ENCODE measurements at places on chromosomes 12 and 14.

DNA sequence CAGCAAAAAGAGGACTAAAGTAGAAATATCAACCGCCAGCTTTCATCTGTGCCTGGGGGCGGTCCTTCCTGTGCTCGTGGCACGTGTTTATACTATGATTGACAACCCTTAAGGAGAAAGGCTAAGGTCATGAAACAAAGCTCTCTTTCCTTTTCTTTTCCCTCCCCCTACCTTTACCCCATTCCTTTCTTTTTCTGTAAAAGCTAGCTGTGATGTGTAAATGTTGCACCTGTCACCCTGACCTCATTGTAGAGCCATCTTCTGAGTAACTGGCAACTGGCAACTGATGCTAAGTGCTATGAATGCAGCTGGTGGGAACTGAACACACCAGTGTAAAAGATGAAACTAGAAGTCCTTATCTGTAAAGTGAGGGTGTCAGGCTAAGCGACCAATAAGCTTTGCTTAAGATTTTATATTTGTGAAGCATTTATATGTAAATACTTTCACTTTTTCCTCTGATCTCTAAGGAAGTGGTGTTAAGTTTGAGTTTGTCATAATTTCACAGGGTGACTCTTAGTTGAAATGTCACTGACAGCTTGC is 102.8 kb upstream of the BCAT1 start:
- no peak for DNase-seq

DNA sequence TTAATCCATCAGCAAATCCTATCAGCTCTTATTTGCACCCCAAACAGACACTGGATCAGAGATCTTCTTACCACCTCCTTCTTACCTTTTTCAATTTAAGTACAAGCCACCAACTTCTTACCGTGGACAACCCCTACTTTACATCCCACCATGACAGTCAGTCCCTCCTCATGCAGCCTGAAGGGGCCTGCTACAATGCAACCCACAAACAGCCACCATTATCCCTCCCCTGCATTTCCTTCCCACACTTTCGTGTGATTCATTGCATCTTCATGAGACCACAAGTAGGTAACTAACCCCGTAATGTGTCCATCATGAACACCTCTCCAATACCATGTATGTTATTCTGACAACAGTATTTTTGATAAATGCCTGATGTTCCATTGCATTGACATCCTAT is 108.6 kb downstream of the BCL11B start:
- DNase-seq: no peak

GRCh38 chr14:74804219-74804825 is 41.2 kb downstream of the YLPM1 start:
- peak; percentile 71 for DNase-seq

DNA sequence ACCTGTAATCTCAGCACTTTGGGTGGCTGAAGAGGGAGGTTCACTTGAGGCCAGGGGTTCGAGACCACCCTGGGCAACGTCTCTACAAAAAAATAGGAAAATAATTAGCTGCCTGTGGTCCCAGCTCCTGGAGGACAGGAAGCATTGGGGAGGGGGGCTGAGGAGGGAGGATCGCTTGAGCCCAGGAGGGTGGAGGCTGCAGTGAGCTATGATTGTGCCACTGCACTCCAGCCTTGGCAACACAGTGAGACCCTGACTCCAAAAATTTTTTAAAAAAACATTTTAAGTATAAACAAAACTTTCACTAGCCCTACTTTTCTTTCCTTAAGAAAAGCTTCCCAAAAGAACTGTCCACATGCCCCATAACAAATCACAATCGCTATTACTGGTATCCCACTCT is 1.6 kb downstream of the L2HGDH start:
- no peak for DNase-seq

GRCh38 chr14:85853996-85854526 is 324.1 kb downstream of the FLRT2 start:
- no peak for DNase-seq

- no peak for DNase-seq
Measured at GRCh38 chr14:51578853-51579252, 72.9 kb upstream of the FRMD6 start.

GRCh38 chr12:91017511-91018263 is 12.9 kb upstream of the EPYC start:
- DNase-seq: no peak

GRCh38 chr14:93901813-93902212 is 25.3 kb upstream of the FAM181A start:
- no peak for DNase-seq

GRCh38 chr14:24156840-24157239 is 4.2 kb upstream of the IRF9 start:
- DNase-seq: no peak

DNA sequence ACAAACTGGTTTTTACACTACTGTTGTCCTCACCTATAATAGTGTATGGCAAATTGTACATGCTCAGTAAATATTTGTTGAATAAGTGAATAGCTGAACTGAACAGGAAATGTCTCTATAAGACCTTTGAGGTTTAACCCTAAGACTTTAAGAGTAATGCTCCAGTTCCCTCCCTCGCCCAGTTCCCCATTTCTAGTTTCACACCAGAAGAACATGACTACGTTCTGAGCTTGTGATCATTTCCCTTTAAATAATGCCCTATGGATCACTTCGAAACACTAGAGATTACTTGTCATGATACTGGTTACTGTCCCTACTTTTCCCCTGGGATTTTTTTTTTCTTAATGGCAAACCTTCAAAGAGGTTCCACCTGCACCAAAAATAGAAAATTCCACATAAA is 69.3 kb downstream of the PRKD1 start:
- no peak for DNase-seq

DNA sequence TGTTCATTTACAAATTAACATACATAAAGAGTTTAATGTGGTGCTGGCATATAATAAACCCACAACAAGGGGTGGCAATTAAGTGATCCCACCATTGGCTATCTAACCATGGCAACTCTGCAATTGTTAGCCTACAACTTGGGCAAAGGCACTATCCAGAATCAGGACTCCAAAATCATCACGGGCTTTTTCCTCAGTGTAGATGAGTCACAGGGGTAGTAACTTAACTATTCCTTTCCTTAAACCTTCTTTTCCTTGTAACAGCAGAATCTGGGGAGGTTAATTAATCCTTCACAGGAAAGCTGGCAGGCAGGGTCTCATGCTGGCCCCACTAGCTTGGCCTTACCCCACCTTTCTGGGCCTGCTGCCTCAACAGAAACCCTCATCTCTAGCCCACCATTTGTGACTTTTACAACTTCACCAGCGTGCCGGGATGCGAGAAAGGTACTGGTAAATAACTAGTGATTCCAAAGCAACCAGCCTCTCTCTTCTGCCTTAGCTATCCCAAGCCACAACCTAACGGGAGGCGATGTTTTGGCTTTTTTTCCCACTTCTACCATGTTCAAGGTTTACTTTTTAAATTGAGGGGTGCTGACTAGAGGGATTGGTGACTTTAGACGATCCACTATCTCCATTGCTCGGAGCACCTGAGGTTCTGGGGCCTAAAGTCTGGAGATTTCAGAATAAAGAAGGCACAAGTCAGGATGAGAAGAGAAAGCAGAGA is 744 bp downstream of the ATP5MC2 start:
- no peak for DNase-seq

- DNase-seq: no peak
Measured at GRCh38 chr12:55938826-55939501, 8.0 kb downstream of the DGKA start.

GRCh38 chr12:3751151-3752095 is 1.5 kb downstream of the CRACR2A start:
- no peak for DNase-seq

DNA sequence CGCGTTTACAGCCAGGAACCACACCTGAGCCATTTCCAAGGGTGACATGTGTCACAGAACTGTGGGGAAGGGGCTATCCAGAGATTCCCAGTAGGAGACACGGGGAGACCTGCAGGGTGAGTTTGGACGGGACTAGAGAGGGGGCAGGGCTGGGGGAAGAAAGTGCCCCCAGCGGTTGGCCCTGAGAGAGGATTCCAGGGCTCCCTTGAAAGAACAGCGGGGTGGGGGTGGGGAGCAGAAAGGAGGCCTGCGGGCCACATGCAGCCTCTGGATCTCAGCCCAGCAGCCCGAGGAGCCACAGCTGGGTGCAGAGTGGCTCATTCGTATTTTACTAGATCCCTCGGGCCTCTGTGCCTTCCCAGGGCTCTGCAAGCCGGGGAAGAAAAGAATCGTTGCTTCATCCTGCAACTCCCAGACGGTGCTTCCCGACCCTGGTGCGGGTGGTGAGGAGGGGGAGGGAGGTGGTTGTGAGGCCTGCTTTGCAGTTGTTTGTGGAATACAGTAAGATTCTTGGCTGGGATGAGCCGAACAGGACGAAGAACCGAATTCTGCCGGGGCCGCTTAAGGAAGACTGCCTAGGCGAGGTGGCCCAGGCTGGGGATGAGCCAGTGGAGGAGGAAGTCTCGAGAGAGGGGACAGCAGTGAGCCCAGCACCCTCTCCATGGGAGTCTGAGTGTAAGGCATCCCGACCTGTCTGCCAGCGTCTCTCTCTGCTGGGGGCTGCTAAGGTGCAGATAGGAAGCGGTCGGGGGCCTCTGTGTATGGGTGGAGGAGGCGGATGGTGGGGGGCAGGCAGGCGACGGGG is 36.1 kb upstream of the ANKRD9 start:
- DNase-seq: peak; percentile 71

GRCh38 chr14:22124073-22124613 is 450.5 kb upstream of the OR4E1 start:
- DNase-seq: no peak

DNA sequence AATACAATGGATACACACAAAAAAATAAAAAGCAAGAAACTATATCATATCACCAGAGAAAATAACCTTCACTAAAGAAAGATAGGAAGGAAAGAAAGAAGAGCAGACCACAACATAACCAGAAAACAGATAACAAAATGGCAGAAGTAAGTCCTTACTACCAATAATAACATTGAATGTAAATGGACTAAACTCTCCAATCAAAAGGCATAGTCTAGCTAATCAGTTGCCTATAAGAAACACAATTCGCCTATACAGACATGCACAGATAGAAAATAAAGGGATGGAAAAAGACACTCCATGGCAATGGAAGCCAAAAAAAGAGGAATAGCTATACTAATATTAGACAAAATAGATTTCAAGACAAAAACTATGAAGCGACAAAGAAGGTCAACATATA is 8.9 kb upstream of the TAS2R30 start:
- no peak for DNase-seq

DNA sequence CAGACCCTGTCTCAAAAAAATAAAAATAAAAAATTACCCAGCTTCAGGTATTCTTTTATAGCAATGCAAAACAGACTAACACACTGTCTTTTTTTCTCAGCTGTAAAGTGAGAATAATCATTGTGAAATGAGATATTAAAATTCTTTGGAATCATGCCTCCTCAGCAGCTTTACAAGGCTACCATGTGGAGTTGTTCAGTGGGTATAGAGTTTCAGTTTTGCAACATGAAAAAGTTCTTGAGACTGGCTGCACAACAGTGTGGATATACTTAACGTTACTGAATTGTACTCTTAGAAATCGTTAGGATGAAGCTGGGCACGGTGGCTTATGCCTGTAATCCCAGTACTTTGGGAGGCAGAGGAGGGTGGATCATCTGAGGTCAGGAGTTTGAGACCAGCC is 15.7 kb upstream of the MAPKAPK5 start:
- no peak for DNase-seq

DNA sequence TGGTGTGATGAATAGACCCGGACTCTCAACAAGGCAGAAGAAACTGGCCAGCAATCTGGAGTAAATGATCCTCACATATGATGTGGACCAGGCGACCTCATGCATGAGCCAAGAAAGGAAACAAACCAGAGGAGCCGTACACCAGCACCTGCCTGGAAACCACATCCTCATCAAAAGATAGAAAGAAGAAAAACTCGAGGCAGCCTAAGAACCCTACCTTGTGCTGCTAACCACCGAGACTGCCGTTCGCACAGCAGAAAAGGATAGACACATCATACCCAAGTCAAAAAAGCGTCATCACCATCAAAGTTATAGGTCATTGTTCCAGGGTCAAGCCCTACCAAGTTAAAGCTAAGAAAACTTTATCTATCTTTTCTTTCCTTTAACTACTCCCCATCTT is 66.7 kb downstream of the RESF1 start:
- no peak for DNase-seq

DNA sequence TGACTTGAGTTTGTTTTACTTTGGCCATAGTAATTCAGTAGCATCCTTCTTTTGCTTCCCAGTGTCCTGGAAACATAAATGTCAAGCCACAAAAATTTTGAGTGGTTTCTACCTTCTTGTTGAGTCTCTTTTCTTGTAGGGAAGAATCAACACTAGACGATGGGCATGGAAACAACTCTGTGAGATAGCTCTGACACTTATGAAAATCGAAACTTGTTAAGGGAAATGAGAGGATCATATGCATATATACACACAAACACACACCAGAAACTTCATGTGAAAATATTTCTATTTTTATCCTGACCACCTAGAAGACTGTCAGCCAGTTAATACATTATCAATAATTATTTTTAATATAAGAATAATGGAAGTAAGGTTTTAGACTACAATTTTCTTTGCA is 1247.3 kb upstream of the FLRT2 start:
- no peak for DNase-seq

DNA sequence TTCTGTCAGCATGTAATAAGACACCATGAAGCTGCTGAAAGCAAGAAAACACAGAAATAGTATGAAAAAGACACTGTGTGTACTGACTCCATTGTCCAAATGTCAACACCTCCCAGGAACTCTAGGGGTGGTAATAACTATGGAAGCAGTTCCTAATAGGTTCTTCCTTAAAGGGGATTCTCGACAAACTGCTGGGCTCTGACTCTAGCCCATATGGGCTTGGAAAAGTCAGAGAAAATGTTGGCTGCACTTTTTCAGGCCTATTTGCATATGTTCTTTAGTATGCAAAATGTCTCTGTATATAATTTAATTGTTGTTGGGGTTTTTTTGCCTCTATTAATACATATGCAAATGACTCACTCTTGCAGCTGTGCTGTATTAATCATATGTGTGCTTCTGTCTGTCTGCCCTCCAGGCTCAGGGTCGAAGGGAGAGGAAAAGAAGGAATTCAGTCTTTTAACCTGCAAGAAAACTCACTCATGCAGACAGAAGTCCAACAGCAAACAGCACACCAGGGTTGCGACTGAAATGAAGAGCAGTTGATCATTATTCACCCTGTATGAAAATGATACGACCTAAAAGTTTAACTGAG is 317.6 kb downstream of the SOX5 start:
- no peak for DNase-seq

DNA sequence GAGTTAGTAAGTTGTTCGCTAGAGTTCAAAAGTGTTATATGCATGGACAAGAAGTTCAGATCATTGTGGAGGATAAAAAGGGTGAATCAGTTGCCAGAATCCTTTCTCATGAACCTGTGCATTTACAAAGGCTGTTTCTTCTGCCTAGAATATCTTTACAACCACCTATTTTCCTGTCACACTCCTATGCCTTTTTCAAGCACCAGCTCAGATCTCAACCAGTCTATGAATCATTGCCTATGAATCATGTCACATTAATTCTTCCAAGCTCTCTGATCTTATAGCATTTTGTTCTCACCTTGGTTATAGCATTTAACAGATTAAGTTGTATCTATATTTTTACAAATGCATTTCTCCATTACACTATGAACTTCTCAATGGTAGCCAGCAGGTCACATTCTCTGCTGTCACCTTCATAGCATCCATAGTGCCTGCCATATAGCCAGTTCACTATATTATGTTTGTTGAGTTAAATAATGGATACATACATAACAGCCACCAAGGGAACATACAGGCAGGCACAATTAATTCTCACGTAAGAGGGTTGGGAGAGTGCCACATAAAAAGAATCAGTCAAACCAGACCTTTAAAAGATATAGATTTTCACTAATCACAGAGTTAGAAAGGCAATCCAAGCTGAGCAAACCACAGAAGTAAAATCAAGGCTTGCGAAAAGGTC is 573.0 kb downstream of the FOXG1 start:
- peak; percentile 9 for DNase-seq

Measured in EH (cell line).